Liver (tissue), 10 donors: ENCODE measurements at places on chromosomes 7 and 10. TPM values are rescaled to one million over a fixed set of nuclear protein-coding genes. Genes with fewer than 3 reads are reported as not detected.

DNA sequence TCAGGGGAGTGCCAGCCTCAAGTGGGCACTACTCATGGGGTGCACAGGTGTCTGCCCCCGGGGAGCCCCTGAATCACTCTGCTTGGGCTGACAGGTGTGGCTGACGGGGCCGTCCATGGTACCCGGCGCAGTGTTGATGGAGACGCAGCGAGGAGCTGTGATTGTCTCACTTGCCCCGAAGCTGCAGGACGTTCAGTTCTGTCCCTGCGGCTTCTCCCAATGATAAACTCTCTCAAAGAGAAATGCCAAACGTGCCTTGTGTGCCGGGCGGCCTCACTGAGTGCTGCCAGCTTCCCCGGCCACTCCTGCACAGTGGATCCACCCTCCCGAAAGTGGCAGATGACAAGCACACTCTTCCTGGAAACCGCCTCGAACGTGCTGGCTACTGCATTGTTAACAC, 203.2 kb downstream of the DNAJB6 start:
- DNase-seq = no peak

GRCh38 chr10:21935439-21936023, 68.0 kb downstream of the DNAJC1 start:
- DNase-seq = no peak

- DNase-seq = no peak
These were observed 993.4 kb downstream of the TYW1 start for GRCh38 chr7:67990003-67990402.

GRCh38 chr7:105487579-105488571, 34.2 kb downstream of the PUS7 start:
- DNase-seq = no peak

DNA sequence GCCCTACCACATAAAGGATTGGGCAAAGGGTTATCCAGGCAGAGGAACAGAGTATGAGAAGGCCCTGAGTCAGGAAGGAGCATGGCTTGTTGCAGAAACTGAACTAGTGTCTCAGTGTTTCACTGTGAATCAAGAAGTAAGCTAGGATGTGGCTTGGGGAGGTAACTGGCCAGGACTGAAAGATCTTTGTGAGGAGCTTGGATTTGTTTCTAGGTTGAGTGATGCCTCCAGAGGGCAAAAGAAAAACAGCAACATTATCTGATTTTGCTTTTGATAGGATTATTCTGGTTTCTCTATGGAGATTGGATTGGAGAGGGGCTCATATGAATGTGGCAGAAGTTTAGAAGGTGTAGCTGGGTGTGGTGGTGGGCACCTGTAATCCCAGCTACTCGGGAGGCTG, 137.9 kb upstream of the HDAC9 start:
- no peak for DNase-seq

GRCh38 chr10:103635580-103635979, 142.1 kb downstream of the NEURL1 start:
- DNase-seq = no peak

- DNase-seq = no peak
These were observed 81.0 kb upstream of the PRSS58 start for GRCh38 chr7:142338633-142339501.

- no peak for DNase-seq
These were observed 328.9 kb downstream of the PRPF18 start for GRCh38 chr10:13915710-13916109.

DNA sequence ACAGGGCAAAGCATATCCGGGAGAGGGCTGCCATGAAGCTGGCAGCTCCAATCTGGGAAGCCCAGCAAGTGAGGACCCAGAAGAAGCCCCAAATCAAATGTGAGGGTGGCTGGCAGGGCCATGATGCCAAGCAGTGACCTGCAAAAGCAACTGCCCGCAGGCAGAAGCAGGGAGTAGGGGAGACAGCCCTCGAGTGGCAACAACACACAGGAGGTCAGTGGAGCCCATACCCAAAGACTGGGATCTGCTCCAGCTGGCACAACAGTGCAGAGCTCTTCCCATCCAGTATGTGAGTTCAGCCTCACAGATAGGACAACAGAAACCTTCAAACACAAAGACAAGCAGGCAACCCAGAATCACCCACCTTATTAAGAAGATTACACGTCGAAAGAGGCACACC, 45.0 kb downstream of the GRID1 start:
- no peak for DNase-seq

GRCh38 chr10:65611592-65611991, 1314.2 kb upstream of the LRRTM3 start:
- DNase-seq = no peak

Gene ELN
- 8.7 TPM for total RNA-seq

Gene PTPN20
- total RNA-seq = 1.0 TPM

Gene CPEB3
- total RNA-seq = 8.4 TPM
